ENCODE measurements at places on chromosomes 1 and 21. TPM values are rescaled to one million over a fixed set of nuclear protein-coding genes. Genes with fewer than 3 reads are reported as not detected.

GRCh38 chr1:206581571-206581981, 30.7 kb downstream of the EIF2D start:
- H3K4me3 ChIP-seq: no peak overlapping the region
- H3K4me1 ChIP-seq: peaks cover 4% of the 10 kb centered on the region
- DNase-seq: no peak
- H3K27me3 ChIP-seq: no peaks in the 10 kb centered on the region
- H3K27ac ChIP-seq: no peak overlapping the region
- no peaks in the 10 kb centered on the region for H3K36me3 ChIP-seq

RPTN gene
- total RNA-seq: not detected

EPS8L3 gene
- 0.41 TPM for total RNA-seq

GRCh38 chr21:45460611-45461368, 55.8 kb downstream of the COL18A1 start:
- H3K36me3 ChIP-seq: peaks cover 22% of the 10 kb centered on the region
- no peak for DNase-seq
- no peaks in the 10 kb centered on the region for H3K27me3 ChIP-seq
- peaks cover 21% of the 10 kb centered on the region for H3K4me1 ChIP-seq
- H3K27ac ChIP-seq: peak overlapping the region; percentile 60
- H3K4me3 ChIP-seq: no peak overlapping the region

GRCh38 chr1:55741516-55741915, 526.4 kb upstream of the USP24 start:
- peaks cover 20% of the 10 kb centered on the region for H3K4me1 ChIP-seq
- no peaks in the 10 kb centered on the region for H3K27me3 ChIP-seq
- no peak overlapping the region for H3K4me3 ChIP-seq
- H3K27ac ChIP-seq: no peak overlapping the region

GRCh38 chr1:173666646-173667045, 3.0 kb downstream of the ANKRD45 start:
- no peak overlapping the region for H3K27ac ChIP-seq
- peaks cover 24% of the 10 kb centered on the region for H3K4me1 ChIP-seq
- no peaks in the 10 kb centered on the region for H3K36me3 ChIP-seq
- H3K27me3 ChIP-seq: no peaks in the 10 kb centered on the region

GRCh38 chr1:177948336-177948972, 21.4 kb downstream of the SEC16B start:
- peak; percentile 58 for DNase-seq
- no peak overlapping the region for H3K27ac ChIP-seq
- H3K36me3 ChIP-seq: no peaks in the 10 kb centered on the region

GRCh38 chr1:182674346-182675246, 9.8 kb downstream of the RGS8 start:
- H3K27me3 ChIP-seq: no peaks in the 10 kb centered on the region
- DNase-seq: no peak
- no peak overlapping the region for H3K27ac ChIP-seq
- peaks cover 56% of the 10 kb centered on the region for H3K4me1 ChIP-seq
- H3K4me3 ChIP-seq: no peak overlapping the region

SPRR2F gene
- total RNA-seq: not detected

DNA sequence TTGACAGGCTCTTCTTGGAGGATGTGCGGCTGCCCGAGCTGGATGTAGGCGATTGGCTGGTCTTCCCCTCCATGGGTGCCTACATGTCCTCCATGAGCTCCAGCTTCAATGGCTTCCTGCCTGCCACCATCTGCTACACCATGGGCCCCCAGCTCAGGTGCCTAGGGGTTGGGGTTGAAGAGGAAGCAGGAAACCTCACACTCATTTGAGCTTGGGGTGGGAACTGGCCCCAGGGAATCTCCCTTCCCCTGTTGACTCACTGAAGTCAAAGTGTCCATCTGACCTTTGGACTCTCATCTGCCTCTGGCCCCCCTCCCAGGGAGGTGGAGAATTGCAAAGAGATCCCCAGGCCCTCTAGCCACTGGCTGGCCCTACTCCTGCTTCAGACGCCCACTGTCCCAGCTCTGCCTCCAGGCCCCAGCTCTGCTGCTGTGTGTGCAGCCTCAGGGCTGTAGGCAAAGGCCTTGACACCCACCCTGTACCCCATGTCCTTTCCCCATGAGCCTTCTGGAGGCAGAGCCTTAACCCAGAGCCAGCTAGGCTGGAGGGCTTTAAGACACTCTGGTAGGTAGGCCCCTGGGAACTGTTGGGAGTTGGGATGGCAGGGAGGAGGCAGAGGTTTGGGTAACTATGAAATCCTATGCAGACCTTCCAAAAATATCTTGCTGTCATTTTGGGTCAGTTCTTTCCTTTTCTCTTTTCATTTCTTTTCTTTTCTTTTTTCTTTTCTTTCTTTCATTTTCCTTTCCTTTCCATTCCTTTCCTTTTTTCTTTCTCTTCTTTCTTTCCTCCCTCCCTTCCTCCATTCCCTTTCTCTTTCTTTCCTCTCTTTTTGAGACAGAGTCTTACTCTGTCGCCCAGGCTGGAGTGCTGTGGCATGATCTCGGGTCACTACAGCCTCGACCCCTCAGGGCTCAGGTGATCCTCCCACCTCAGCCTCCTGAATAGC, 66.9 kb upstream of the TINAGL1 start:
- no peak overlapping the region for H3K4me3 ChIP-seq
- H3K36me3 ChIP-seq: no peaks in the 10 kb centered on the region
- no peak for DNase-seq

DNA sequence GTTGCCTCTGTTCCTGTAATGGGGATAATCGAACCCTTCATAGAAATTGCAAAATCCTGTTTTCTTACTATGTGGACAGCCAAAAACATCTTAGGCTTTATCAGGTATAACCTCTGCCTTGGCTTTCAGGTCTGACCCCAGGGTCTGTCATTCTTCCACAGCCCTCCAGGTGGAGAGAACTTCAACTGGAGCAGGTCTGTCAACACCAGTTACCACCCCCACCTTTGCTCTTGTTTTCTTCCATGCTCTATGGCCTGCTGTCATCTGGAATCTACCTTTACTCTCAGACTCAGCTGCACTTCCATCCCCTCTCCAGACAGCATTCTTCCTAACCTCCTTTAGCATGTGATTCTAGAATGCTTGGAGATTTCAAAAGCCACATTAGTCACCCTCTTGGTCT, 10.4 kb upstream of the GJA9 start:
- H3K36me3 ChIP-seq: no peaks in the 10 kb centered on the region
- peaks cover 6% of the 10 kb centered on the region for H3K4me1 ChIP-seq

CR1L gene
- total RNA-seq: 12.5 TPM

HMGCL gene
- 22.7 TPM for total RNA-seq

GRCh38 chr1:245614476-245614875, 459.7 kb downstream of the KIF26B start:
- H3K27ac ChIP-seq: no peak overlapping the region
- H3K4me3 ChIP-seq: no peak overlapping the region
- H3K27me3 ChIP-seq: no peaks in the 10 kb centered on the region
- peaks cover 4% of the 10 kb centered on the region for H3K4me1 ChIP-seq

COL6A1 gene
- total RNA-seq: 221 TPM

PLA2G2C gene
- total RNA-seq: not detected

- no peak for DNase-seq
- H3K27ac ChIP-seq: peak overlapping the region; percentile 85
- no peak overlapping the region for H3K4me3 ChIP-seq
- no peaks in the 10 kb centered on the region for H3K36me3 ChIP-seq
- no peaks in the 10 kb centered on the region for H3K27me3 ChIP-seq
- peaks cover 86% of the 10 kb centered on the region for H3K4me1 ChIP-seq
These were observed 26.0 kb downstream of the ROR1 start for GRCh38 chr1:63799820-63800219.

GPX7 gene
- total RNA-seq: 9.9 TPM

- peaks cover 15% of the 10 kb centered on the region for H3K36me3 ChIP-seq
- H3K27ac ChIP-seq: no peak overlapping the region
- no peaks in the 10 kb centered on the region for H3K27me3 ChIP-seq
- H3K4me1 ChIP-seq: peaks cover 29% of the 10 kb centered on the region
- no peak for DNase-seq
These were observed 12.4 kb downstream of the IPO9 start for GRCh38 chr1:201841265-201841912.

- H3K4me3 ChIP-seq: no peak overlapping the region
- H3K4me1 ChIP-seq: 0 out of 2 replicates have a peak, but pooled peaks cover 4% of the 10 kb centered on the region
- no peak overlapping the region for H3K27ac ChIP-seq
- H3K36me3 ChIP-seq: peaks cover 5% of the 10 kb centered on the region
These were observed 67.0 kb downstream of the TGFB2 start for GRCh38 chr1:218412171-218412570.

DNA sequence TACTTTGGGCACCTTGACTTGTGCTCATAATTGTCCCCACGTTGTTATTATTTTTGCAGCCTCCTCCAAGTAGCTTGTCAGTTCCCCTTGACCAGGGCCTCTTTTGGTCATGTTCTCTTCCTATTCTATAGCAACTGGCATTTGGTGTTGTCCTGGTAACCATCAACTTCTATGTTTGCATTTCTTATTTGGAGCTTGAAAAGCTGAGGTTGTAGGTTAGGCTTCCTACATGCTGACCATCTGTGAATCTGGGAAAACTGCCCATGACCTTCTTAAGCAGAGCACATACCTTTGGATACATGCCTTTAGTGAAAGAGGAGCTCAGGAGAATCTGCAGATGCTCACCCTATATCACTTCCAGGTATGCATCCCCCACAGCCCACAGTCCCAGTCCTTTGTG, 160.8 kb downstream of the HHAT start:
- no peak overlapping the region for H3K27ac ChIP-seq
- H3K27me3 ChIP-seq: no peaks in the 10 kb centered on the region
- DNase-seq: no peak
- H3K4me1 ChIP-seq: peaks cover 13% of the 10 kb centered on the region

RNF186 gene
- not detected for total RNA-seq

GRCh38 chr21:16504281-16504680, 774.5 kb downstream of the USP25 start:
- H3K4me1 ChIP-seq: no peaks in the 10 kb centered on the region
- H3K4me3 ChIP-seq: no peak overlapping the region
- H3K27me3 ChIP-seq: no peaks in the 10 kb centered on the region
- DNase-seq: no peak
- H3K36me3 ChIP-seq: no peaks in the 10 kb centered on the region
- H3K27ac ChIP-seq: no peak overlapping the region

OR6F1 gene
- total RNA-seq: not detected

DNA sequence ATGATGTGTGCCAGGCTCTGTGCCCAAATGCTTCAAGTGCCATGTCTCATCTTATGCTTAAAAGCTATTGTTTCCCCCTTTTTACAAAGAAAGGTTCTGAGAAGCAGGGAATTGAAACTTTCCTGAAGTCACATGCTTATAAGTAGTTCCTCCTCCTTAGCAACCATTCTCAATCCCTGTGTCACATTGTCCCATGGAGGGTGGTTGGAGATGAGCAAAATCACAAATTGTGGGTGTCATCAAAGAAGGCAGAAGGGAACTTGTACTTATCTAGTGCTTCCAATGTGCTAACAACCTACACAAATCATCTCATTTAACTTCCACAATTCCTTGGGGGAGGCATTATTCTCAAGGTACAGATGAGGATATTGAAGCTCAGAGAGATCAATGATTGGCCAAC, 10.1 kb upstream of the ERICH3 start:
- no peak overlapping the region for H3K27ac ChIP-seq
- H3K4me1 ChIP-seq: no peaks in the 10 kb centered on the region
- no peaks in the 10 kb centered on the region for H3K27me3 ChIP-seq
- no peak for DNase-seq
- H3K4me3 ChIP-seq: no peak overlapping the region
- no peaks in the 10 kb centered on the region for H3K36me3 ChIP-seq

GRCh38 chr1:203328714-203329122, 22.2 kb downstream of the FMOD start:
- H3K4me1 ChIP-seq: peaks cover 50% of the 10 kb centered on the region
- H3K27me3 ChIP-seq: peaks cover 46% of the 10 kb centered on the region

- H3K27ac ChIP-seq: no peak overlapping the region
- no peak for DNase-seq
- H3K27me3 ChIP-seq: no peaks in the 10 kb centered on the region
- no peaks in the 10 kb centered on the region for H3K36me3 ChIP-seq
These were observed 199.4 kb upstream of the CACYBP start for GRCh38 chr1:174800216-174800851.

DNA sequence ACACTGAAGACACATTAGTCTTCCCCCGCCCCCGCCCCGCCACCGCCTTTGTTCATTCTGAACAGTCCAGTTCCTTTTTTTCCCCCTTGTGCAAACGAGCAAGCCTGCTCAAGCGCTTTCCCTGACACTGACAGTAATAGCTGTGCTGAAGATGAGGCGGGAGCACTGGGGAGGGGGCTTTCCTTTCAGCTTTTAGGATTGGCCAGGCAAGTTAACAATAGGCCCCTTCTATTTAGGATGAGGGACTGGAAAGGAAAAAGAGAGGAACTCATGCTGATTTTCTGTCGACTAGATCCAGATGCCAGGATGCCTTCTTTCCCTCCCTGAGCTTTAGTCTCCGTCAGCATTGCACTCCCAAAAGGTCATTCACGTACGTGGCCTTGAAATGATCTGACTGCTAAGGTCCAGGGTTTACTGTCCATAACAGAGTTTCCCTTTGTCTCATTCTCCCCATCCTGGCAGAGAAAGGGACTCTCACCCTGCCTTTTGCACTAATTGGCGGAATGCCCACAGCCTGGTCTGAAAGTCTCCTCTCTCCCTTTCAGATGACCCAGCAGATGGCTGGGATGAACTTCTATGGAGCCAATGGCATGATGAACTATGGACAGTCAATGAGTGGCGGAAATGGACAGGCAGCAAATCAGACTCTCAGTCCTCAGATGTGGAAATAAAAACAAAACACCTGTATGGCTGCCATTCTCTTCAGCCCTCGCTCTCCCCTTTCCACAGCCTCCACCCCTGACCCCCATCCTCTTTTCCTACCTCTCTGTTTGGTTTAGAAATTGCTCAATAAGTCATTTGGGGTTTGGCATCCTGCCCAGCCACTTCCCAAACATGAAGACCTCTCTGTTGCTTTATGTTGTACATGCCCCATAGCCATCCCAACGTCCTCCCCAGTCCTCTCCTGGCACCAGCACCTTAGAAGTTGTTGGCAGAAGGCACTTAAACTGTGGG, 28.6 kb upstream of the ZFP69B start:
- H3K4me3 ChIP-seq: no peak overlapping the region
- H3K27me3 ChIP-seq: no peaks in the 10 kb centered on the region
- H3K4me1 ChIP-seq: no peaks in the 10 kb centered on the region
- no peak for DNase-seq

PLA2G5 gene
- not detected for total RNA-seq

DNA sequence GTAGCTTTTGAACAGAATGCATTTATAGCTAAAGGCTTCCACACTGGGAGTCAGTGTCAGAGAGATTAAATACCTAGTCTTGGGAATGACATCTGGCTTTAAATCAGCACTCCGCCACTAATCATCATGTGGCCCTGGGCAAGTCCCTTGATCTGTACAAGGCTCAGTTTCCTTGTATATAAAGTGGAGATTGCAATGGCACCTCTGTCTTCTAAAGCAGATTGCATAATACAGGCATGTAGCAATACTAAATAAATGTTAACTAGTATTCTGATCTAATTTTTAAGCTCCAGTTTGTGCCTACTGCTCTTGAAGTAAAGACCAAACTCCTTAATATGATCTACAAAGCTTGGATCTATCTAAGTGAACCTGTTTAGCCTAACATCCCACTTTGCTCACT, 249.4 kb downstream of the PLPP3 start:
- no peaks in the 10 kb centered on the region for H3K27me3 ChIP-seq
- H3K4me1 ChIP-seq: peaks cover 13% of the 10 kb centered on the region
- no peak for DNase-seq
